Epithelial cell of umbilical artery (primary cell): ENCODE measurements at places on chromosomes 16 and 17. TPM values are rescaled to one million over a fixed set of nuclear protein-coding genes. Genes with fewer than 3 reads are reported as not detected.

SLC52A1 gene
- under 0.01 TPM in 1 of 2 replicates, not detected in the other for total RNA-seq

GPR142 gene
- total RNA-seq: not detected in 2 replicates

TP53TG3F gene
- total RNA-seq: not detected in 2 replicates

FBXO47 gene
- total RNA-seq: not detected in 2 replicates
